NCI-H446 (cell line): ENCODE measurements at places on chromosomes 1 and 21.
A peak's percentile ranks its signal among the peaks of the same experiment; 100 is the strongest.

GRCh38 chr1:116571215-116571919 lies 541 bp upstream of the CD58 start:
- DNase-seq: no peak

- DNase-seq: no peak
Measured at GRCh38 chr1:186569856-186570255, 108.9 kb upstream of the PDC start.

- DNase-seq: no peak
Measured at GRCh38 chr1:173405281-173405680, 71.9 kb upstream of the PRDX6 start.

- DNase-seq: peak; percentile 35
Measured at GRCh38 chr1:210250998-210251679, 18.5 kb downstream of the SERTAD4 start.

DNA sequence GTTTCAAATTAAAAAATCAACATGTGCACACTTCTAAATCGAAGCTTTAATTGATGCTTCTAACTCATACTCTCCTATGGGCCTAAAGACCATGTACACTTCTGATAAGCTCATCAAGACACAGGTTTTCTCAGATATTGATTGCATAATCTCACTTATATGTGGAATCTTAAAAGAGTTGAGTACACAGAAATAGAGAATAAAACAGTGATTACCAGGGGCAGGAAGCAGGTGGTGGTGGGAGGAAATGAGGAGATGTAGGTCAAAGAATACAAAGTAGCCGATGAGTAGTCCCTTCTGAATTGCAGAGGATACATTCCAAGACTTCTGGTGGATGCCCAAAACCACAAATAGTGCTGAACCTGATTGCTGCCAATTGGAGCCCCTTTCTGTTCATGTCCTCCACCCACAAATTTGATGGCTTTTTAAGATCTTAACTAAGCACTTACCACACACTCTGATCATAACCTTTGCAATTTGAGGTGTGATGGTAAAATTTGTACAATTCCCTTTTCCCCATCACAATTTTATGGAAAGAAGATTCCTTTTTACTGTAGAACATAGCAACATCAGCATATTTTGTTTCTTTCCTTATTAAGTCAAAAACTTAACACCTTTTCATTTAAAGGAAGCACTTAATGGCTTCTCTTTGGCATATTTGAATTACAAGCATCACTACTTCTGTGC lies 3.3 kb upstream of the CD1B start:
- no peak for DNase-seq

GRCh38 chr1:223041481-223041880 lies 101.6 kb downstream of the TLR5 start:
- no peak for DNase-seq

- DNase-seq: no peak
Measured at GRCh38 chr1:92096317-92096716, 16.2 kb downstream of the BTBD8 start.
